ENCODE measurements at places on chromosomes 1 and 21. TPM values are rescaled to one million over a fixed set of nuclear protein-coding genes. Genes with fewer than 3 reads are reported as not detected.

ZBED6 gene
- 56.8 TPM for total RNA-seq

HSPA13 gene
- 74.7 TPM for total RNA-seq

LRRC7 gene
- under 0.01 TPM for total RNA-seq

FCGR2B gene
- not detected for total RNA-seq

NTRK1 gene
- not detected for total RNA-seq

OR6N1 gene
- total RNA-seq: not detected

L1TD1 gene
- total RNA-seq: not detected

TCHHL1 gene
- total RNA-seq: not detected

MPL gene
- 0.07 TPM for total RNA-seq

BTBD8 gene
- 2.1 TPM for total RNA-seq

LCE2C gene
- not detected for total RNA-seq

GJB3 gene
- not detected for total RNA-seq

CEP104 gene
- total RNA-seq: 33.6 TPM

BGLAP gene
- total RNA-seq: not detected

RGSL1 gene
- total RNA-seq: not detected

TMEM63A gene
- 22.7 TPM for total RNA-seq

UBE2U gene
- not detected for total RNA-seq

MEGF6 gene
- 24.7 TPM for total RNA-seq

SLC1A7 gene
- not detected for total RNA-seq

KCNN3 gene
- total RNA-seq: 0.93 TPM

KRTAP13-2 gene
- total RNA-seq: not detected

RAP1GAP gene
- 0.07 TPM for total RNA-seq

RGS18 gene
- not detected for total RNA-seq

TAS1R3 gene
- 0.22 TPM for total RNA-seq

MROH7 gene
- total RNA-seq: under 0.01 TPM

AKNAD1 gene
- not detected for total RNA-seq

UFC1 gene
- total RNA-seq: 95.0 TPM

SPRR2F gene
- not detected for total RNA-seq

FNDC5 gene
- total RNA-seq: 0.13 TPM

LYPD8 gene
- total RNA-seq: not detected

CRABP2 gene
- total RNA-seq: 0.72 TPM

TNFRSF14 gene
- 21.3 TPM for total RNA-seq

GBP2 gene
- 38.4 TPM for total RNA-seq

TAF13 gene
- total RNA-seq: 84.2 TPM

ANKRD34A gene
- 0.13 TPM for total RNA-seq

KCNJ9 gene
- not detected for total RNA-seq

CD52 gene
- total RNA-seq: not detected

GJA9 gene
- not detected for total RNA-seq

ZNF648 gene
- total RNA-seq: not detected

CNTN2 gene
- not detected for total RNA-seq

KIF2C gene
- total RNA-seq: 38.6 TPM

CA6 gene
- total RNA-seq: not detected

WNT2B gene
- 3.1 TPM for total RNA-seq

HCRTR1 gene
- 0.57 TPM for total RNA-seq

TMIGD3 gene
- total RNA-seq: not detected

DNALI1 gene
- 2.9 TPM for total RNA-seq

GJC2 gene
- 0.57 TPM for total RNA-seq

C1orf226 gene
- total RNA-seq: 3.7 TPM

TSPAN2 gene
- 2.0 TPM for total RNA-seq

BLACAT1 gene
- total RNA-seq: under 0.01 TPM

SH2D1B gene
- total RNA-seq: not detected

TTC34 gene
- 0.13 TPM for total RNA-seq

SIK1 gene
- 1.5 TPM for total RNA-seq

LCA5L gene
- 1.6 TPM for total RNA-seq
